Heart right ventricle (tissue), 16 donors: ENCODE measurements at places on chromosomes 16 and 17.

DNA sequence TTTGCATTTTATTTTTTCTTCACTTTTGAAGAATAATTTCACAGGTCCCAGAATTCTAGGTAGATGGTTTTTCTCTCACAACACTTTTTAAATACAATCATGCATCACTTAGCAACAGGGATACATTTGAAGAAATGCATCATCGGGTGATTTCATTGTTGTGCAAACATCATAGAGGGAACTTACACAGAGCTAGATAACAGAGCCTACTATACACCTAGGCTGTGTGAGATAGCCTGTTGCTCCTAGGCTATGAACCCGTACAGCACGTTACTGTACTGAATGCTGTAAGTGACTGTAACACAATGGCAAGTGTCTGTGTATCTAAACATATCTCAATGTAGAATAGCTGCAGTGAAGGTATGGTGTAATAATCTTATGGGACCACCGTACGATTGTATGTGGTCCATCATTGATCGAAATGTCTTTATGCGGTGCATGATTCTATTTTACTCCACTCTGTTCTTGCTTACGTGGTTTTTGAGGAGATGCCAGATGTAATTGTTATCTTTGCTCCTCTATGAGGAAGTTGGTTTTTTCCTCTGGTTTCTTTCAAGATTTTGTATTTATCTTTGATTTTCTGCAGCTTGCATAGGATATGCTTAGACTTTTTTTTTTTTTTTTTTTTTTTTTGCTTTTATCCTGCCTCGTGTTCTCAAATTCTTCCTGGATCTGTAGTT lies 35.5 kb upstream of the TMEM92 start:
- DNase-seq: no peak

DNA sequence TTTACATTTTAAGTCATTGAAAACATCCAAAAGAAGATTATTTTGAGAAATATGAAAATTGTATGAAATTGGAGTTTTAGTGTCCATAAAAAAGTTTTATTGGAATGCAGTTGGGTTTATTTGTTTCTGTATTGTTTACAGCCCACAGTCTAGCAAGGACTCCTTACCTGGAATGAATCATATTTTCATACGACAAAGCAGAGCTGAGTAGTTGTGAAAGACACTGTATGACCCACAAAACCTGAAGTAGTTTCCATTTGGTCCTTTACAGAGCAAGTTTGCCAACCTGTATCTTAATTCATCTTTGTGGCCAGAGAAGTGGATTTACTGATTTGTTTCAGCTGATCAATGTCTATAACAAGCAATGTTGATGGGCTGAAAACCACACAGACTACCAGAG lies 10.3 kb downstream of the CCL18 start:
- no peak for DNase-seq

DNA sequence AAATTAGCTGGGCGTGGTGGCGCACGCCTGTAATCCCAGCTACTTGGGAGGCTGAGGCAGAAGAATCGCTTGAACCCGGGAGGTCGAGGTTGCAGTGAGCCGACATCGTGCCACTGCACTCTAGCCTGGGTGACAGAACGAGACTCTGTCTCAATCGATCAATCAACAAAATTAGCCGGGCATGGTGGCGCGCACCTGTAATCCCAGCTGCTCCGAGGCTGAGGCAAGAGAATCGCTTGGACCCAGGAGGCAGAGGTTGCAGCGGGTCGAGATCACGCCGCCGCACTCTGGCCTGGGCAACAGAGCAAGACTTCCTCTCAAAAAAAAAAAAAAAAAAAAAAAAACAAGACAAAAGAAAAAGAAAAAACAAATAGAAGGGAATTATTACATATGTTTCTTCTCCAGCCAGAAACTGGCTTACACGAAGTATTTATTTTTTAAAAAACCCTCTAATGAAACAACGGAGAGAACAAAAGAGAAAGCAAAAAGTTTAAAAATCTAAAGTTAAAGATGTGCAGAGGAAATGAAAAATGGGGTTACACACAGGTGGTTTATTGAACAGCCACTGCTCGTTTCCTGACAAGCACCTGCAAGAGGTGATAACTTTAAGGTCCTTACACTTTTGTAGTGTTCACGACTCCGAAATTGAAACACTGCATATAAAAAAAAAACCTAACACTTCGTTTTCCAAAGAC lies 1.4 kb downstream of the SYNRG start:
- no peak for DNase-seq

- no peak for DNase-seq
Measured at GRCh38 chr17:42655528-42655927, 3.6 kb upstream of the TUBG2 start.

- DNase-seq: peak; percentile 78
Measured at GRCh38 chr17:7716901-7717755, at the start of gene DNAH2. Gene DNAH2 (plus strand): TSS chr17:7717744. CDS start chr17:7719735, 1,991 bp downstream.

GRCh38 chr17:9842057-9842758 lies 16.5 kb downstream of the GLP2R start:
- peak; percentile 45 for DNase-seq

DNA sequence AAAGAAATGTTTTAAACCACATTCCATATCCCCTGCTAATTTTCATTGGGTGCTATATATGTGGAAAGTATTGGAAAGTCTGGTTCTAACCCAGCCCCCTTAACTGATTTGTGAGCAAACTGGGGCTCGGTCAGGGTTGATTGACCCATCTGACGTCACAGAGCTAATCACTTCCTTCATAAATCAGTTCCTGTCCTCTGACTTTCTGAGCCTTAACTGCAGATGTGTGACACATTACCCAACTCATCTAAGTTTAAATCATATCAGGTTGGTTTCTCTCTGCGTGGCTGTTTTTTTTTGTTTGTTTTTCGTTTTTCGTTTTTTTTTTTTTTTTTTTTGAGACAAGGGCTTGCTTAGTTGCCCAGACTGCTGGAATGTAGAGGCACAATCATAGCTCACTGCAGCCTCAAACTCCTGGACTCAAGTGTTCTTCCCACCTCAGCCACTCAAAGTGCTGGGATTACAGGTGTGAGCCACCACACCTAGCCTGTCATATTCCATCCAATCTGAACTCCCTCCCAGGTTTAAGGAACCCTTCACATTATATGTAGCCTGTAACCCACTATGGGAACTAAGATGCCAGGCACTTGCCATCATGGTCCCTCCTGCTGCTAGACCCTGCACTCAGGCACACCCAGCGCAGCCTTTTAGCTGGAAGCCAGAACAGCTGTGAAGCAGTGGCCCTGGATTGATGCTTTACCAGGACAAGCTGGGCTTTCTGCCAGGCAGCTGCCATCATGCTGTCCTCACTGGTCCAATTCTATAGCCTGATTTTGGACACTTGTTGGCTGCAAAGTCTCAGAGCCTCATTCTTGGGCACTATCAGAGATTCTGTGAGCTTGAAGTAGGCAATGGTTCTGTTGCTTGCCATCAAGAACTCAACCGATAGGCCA lies 6.9 kb upstream of the BPTF start:
- DNase-seq: no peak

- no peak for DNase-seq
Measured at GRCh38 chr16:10253409-10253808, 71.2 kb upstream of the GRIN2A start.

GRCh38 chr16:10466313-10466712 lies 80.5 kb downstream of the ATF7IP2 start:
- DNase-seq: no peak

DNA sequence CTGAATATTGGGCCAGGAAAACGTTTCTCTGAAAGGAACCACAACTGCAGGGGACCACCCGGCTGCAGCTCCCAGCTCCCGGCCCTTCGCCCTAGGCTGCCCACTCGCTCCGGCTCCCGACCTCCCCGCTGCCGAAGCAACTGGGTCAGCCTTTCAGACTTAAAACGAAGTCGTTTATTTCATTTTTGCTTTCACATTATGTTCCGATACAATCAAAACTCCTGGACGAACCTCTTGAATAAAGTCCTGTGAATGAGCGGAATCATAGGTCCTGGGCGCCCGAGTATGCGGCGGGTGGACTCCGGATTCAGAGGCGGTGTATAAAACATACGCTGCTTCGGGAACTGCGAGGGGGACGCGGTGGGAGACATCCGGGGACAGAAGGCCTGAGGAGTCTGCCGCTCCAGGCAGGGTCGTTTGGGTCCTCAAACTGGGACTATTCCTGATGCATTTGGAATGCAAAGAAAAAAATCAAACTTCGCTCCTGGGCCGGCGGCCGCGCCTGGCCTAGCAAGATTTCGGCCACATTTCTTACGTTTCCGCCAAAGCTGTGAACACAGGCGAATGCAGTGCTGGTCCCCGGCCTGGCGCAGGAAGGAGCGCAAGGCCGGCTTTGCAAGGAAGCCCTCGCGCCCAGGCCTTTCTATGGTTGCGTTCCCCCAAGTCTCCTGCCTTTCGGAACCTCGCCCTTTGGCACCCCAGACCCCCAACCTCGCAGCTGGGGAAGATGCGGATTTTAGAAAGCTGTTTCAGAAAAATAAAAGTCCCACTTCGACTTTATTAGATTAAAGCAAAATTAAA lies 3.7 kb downstream of the CBLN1 start:
- no peak for DNase-seq

GRCh38 chr16:89484923-89485679 lies 5.3 kb downstream of the ANKRD11 start:
- DNase-seq: no peak

GRCh38 chr17:77677630-77678029 lies 280.9 kb upstream of the TNRC6C start:
- peak; percentile 38 for DNase-seq

- DNase-seq: peak; percentile 78
Measured at GRCh38 chr17:48908853-48909394, 717 bp downstream of the UBE2Z start.

DNA sequence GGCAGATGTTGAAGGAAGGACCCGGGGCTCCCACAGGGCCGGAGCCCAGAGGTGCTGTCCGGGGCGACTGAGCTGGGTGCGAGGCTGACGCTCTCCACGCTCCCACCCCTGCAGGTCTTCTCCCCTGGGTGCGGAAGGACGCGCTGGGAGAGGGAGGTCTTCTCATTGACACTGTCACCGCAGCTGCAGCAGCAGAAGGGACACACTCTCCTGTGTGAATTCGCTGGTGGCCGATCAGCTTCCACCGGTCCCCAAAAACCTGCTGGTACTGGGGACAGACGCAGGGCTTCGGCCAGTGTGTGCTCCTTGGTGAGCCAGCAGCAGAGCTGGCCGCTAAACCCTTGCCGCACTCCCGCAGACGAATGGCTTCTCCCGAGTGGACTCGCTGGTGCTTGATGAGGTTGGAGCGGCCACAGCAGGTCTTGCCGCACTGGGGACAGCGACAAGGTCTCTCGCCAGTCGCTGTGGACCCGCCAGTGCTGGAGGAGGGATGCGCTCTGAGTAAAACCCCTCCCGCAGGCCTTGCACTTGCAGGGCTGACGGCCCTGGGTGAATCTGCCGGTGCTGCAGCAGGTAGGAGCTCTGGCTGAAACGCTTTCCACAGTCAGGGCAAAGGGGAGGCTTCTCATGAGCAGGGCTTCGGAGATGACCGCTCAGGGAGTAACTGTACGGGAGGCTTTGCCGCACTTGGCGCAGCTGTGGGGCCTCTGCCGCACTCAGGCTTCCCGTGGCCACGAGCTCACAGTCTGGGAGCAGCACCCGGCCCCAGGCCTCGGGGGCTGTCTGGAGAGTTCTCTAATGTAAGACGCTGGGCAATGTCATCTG lies 6.2 kb downstream of the ZNF843 start:
- DNase-seq: no peak

DNA sequence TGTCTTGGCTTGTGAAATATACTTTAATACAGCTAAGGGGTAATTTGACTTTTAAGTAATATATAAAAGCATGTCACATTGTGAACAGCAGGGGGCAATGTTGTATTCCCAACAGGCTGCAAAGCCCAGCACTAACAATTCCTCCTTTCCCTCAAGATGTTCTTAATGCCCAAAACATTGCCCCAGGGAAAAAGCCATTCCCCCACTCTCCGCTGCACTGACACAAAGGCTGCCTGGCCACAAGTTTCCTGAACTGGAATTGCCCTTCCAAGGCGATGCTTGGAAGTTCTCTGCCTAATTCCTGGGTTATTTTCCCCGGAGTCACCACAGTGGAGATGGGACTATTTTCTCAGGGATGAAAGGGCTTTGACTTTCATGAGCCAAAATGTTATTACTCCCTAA lies 27.2 kb downstream of the CLEC16A start:
- DNase-seq: no peak

- DNase-seq: no peak
Measured at GRCh38 chr17:72710834-72711233, 381.7 kb downstream of the SLC39A11 start.

DNA sequence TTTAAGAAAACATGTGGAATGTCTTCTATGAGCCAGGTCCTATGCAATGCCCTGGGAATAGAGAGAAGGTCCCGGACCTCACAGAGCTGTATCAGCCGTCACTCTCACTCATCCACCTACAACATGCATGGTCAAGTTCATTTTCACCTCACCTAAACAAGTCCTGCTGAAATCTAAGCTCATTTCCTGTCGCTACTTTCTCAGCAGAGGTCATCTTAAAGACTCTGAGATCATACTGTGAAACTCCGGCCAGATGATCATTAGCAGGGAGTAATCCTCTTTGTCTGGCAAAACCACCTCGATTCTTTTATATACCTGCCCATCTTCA lies 66.2 kb upstream of the LYRM9 start:
- no peak for DNase-seq

DNA sequence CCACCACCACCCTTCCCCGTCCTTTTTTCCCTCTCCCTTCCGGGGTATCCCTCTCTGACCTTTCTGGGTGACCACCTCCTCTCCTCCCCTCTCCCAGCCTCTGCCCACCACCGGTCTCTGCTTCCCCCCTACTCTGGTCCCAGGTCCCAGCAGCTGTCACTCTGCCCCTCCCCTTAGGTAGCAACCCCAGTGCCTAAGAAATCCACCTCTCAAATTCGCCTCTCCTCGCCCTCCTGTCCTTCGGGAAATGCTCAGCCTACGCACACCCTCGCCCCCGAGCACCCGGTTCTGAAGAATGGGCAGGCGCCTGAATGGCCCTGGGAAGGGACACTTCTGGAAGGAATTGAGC lies 775 bp upstream of the SP6 start:
- DNase-seq: no peak

GRCh38 chr17:47695429-47696376 lies 1.7 kb downstream of the TBKBP1 start:
- DNase-seq: peak; percentile 82

- DNase-seq: no peak
Measured at GRCh38 chr16:35573407-35573806, 2114.0 kb downstream of the TP53TG3F start.

- no peak for DNase-seq
Measured at GRCh38 chr16:58842746-58843145, 108.6 kb upstream of the GOT2 start.

DNA sequence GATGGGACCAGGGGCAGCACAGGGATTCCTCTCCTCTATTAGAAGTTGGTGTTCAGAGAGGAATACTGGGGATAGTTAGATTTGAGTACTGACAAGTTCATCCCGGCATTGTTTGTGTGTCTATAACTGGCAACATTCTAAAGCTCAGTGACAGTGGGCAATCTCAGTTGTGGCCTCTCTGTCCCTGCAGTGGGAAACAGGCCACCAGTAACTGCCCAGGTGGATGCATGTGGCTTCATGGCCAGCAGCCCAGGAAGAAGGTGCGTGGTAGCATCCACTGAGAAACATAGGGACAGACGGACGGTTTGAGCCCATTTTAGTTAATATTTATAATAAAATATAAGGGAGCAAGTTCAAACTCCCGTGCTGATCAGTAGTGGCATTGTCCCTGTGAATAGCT lies 51.5 kb downstream of the B9D1 start:
- DNase-seq: no peak

GRCh38 chr16:15769239-15769638 lies 87.6 kb downstream of the MYH11 start:
- DNase-seq: no peak
